ENCODE measurements at places on chromosomes 6 and 20.

GRCh38 chr6:73516514-73517489 lies 4.0 kb downstream of the EEF1A1 start:
- DNase-seq = no peak

- peak; percentile 72 for DNase-seq
Measured at GRCh38 chr6:148440877-148441453, 98.3 kb downstream of the SASH1 start.

DNA sequence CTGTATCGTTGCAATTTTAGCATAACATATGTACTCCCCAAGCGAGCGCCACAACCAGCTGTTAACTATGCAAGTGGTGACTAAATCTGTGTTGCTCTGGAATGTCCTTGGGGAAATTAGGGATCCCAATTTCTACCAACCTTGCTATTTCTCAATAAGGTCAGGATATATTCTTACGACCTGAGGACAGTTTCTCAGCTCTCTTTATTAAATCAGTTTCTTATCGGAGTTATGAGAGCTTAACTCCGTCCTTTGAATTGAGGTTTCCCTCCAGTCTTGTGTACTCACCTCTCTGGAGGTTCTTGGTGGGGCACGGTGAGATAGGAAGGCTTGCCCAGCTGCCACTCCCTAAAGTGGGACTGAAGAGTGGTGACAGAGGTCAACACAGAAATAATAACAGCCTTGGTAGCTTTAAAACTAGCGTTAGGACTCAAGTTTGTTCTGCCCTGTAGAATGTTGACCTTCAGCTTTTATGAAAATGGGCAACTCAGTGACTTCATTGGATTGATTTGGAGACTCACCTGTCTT lies 694 bp downstream of the MRPS18B start:
- no peak for DNase-seq

DNA sequence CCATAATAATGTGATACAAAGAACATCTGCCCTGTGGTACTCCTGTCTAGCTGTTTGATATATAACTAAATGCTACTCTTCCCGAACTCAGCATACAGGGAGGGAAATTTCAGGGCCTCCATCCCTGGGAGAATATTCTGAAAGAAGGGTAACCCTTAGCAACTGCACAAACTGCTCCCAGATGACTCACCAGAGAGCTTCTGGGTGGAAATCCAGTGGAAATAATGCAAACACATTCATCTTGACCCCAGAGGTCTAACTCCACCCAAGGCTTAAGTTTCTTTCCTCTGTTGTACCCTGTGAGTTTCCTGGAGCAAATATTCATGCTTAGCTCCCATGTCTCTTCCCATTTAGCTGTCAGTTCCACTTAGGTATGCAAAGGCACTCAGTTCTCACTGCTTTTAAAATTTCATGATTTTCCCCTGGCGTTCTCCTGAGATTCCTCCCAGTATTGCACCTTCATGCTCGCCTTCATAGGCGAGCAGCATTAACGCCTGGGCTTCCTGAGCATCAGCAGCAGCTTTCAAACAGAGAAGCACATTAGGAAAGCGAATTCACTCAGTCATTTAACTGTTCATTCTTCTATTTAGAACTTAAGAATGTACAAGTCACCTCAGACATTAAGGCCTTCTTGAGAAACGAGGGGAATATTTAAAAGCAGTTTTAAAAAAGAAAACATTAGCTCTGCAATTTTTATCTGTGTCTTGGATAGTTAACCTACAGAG lies 43.8 kb upstream of the LAMA4 start:
- peak; percentile 69 for DNase-seq

DNA sequence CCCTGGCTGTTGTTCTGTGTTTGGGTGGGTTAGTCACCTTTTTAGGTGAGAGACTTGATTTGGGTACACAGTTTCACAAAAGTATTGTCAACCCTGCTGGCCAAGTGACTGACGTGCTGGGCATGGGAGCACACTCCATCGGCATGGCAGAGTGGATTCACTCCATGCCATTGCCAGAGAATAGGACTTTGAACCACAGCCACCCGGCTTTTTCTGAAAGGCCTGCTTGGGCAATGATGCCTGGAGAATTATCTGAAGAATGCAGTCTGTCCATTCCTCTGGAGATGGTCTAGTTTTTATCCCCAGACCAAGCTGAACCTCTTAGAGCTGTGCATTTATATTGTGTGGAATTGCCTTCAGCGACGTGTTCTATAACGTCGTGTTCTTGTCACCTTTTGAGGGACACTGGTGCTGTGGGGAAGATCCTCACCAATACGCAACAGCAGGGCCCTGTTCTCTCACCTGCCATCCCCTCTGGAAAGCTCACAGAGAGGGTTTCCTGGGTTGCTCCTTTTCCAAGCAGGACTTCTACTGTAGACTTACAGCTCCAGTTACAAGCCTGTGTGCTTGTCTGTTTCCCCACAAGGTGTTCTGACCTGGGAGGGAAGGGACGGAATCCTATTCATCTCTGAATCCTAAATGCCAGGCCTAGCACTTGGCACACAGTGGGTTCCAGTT lies 183.4 kb upstream of the AKAP12 start:
- DNase-seq = no peak

GRCh38 chr6:55433446-55434130 lies 106.3 kb downstream of the GFRAL start:
- no peak for DNase-seq

DNA sequence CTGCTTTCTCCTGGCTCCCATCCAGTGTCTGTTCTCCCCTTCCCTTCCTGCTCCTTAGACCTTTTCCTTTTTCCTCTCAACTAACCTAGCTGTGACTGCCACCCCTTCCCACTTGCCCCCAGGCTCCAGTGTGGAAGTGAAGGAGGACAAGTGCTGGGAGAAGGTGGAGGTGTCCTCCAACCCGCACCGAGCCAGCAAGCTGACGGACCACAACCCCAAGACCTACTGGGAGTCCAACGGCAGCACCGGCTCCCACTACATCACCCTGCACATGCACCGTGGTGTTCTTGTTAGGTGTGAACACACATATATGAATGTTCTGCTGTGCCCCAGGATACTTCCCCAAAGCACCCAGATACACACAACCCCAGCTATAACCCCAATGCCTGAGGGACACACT lies 18.5 kb downstream of the CUL9 start:
- no peak for DNase-seq
